Hippocampal formation (tissue), 2 donors: ENCODE measurements at places on chromosomes 12 and 14.

DNA sequence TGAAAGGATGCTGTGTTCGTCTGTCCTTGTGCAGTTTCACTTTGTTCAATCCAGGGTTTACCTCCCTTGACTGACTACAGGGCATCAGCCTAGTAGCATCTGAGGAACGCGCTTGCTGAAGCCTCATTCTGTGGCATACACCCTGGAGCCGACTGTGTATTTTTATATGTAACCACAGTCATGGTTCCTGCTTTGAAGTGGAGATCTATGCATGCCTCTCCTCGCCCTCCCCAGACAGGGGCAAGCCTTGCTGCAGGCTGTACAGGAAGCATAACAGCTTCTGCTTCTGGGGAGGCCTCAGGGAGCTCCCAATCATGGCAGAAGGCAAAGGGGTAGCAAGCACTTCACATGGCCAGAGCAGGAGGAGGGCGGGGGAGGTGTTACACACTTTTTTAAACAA is 262.1 kb downstream of the BCL11B start:
- DNase-seq: no peak

DNA sequence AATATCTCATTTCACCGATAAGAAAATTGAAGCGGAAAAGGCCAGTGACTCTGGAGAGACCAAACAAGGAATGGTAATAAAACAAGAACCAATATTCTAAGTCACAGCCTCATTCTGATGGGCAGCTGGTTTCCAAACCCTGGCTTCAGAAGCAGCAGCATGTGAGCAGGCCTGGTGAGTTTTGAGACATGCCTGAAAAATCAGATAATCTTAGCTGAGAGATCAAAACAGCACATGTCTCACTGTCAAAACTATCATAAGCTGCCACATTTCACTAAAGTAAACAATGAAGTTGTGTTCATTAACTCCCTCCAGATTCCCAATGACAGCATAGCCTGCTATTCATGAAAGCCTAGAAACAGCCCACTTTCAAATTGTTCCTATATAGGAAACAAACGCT is 36.5 kb downstream of the CIT start:
- no peak for DNase-seq

- no peak for DNase-seq
These were observed 37.8 kb upstream of the PLBD1 start for GRCh38 chr12:14605401-14605989.

DNA sequence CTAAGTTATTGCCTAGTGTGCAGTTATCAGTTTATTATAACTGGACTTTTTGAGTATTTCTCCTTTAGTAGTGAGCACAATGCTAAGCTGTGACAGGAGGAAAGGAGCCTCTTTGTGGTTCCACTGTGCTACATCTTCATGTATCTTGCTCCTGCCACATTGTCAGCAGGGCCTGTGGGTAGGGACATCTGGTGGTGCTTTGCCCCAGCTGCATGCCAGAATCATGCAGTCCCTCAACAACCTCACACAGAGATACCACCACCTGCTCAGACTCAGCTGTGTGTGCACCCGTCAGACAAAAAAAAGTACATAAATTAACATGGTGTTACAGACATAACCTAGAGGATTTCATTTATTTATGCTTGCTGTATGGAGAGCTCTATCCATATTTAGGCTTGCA is 51.1 kb downstream of the MIS18BP1 start:
- DNase-seq: no peak

DNA sequence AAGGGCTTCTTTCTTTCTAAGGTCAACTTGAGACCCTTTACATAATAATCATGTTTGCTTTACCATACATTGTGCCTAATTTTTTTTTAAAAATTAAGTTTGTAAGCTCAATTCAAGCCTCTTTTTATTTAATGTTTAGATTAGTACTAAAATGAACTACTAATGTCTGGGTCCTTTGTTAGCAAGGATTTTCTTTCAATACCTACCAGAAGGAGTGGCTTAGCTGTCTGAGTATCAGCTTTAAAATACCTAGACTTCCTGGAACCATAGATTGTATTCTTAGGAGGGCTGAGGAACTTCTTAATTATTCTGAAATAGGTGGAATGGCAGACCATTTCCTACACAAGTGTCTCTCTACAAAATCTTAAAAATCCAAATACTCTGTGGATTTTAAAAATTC is 122.1 kb downstream of the HMGA2 start:
- DNase-seq: no peak

DNA sequence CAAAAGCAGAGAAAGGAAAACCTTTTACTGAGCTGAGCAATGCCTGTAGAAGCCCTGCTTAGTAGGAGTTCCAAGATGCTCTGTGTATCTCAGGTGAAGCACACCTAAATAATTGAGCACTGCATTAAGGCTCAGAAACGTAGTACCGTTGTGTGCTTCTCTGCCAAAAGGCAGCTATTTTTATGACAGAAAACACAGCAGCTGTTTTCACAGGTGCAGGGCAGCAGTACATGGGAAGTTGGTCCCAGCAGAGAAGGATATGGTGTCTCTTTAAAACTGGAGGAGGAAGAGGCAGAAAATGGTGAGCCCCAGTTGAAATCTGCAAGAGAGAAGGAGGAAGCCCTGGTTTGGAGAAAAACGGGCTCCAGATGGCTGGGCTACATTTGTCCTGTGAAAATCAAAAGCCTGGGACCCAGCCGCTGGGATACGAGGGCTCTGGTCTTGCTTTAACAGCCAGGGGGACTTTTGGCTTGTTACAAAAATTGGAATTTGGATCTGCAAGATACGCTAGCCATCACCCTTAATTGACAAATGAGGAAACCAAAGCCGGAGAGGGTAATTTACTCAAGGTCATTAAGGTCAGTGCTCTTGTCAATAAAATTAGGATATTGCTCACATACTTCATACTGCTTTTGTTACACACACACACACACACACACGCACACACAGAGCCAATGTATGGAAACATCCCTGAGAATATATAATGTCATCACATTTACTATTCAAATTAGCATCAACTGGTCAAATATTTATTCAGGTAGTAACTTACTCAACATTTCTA is 27.3 kb downstream of the SPRING1 start:
- DNase-seq: no peak

DNA sequence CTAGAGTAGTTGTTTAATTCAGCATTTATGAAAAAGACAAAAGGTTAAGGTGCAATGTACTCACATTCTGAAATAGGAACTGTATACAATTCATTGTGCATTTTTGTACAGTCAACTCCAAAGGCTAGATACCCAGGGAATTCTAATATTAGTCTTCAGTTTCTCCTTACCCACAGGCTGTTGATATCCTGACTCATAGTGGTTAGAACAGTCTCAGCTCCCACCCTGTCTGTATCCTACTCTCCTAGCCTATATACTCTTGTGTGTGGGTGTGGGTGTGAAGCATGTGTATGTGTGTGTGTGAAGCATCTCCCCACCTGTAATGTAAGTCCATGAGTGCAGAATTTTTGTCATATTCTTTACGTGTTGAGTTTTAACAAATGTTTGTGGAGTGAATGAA is 229.5 kb downstream of the NAV3 start:
- DNase-seq: no peak

GRCh38 chr14:105294142-105294597 is 6.6 kb downstream of the BRF1 start:
- DNase-seq: peak; percentile 45

DNA sequence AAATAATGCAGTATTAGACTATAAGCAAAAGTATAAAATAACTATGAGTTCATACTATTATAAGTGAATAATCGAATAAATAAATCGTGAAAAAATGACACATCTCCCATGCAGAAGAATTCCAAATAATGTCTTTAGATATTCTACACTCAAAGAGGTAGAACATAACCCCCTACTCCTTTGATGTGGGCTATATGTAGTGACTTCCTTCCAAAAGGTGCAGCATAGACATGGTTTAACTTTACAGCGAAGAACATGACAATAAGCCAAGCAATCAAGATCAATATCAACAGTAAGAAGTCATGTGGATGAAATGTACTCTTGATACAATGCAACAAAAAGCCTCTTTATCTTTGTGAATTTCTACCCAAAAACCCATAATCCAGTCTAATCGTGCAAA is 46.0 kb upstream of the HIF1A start:
- DNase-seq: no peak

- no peak for DNase-seq
These were observed 21.6 kb upstream of the MANSC4 start for GRCh38 chr12:27801630-27802029.

DNA sequence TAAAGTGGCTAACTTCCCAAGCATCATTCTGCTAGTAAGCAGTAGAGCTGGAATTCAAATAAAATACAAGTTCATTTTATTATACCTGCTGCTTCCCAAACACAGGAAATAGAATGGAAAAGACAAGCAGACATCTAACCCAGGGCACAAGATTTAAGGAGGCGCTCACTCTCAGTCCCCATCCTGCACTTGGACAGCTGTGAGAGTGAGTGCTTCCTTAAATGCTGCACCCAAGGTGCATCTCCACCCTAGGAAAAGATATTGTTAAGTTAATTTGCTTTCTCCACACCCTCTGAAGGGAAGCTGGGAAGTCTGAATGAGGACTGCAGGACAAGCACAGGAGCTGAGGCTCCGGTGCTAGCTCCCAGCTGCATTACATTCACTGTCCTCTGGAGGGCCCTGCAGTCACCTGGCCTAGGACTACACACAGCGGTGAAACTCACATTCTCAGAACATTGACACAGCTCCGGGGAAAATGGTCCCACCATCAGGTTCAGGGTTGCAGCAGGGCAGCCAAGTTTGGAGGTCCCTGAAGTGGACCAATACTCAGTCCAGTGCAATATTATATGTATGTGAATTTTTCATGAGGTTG is 14.2 kb downstream of the HEBP1 start:
- DNase-seq: no peak

- no peak for DNase-seq
These were observed 279.5 kb downstream of the DPF3 start for GRCh38 chr14:72614365-72614764.

DNA sequence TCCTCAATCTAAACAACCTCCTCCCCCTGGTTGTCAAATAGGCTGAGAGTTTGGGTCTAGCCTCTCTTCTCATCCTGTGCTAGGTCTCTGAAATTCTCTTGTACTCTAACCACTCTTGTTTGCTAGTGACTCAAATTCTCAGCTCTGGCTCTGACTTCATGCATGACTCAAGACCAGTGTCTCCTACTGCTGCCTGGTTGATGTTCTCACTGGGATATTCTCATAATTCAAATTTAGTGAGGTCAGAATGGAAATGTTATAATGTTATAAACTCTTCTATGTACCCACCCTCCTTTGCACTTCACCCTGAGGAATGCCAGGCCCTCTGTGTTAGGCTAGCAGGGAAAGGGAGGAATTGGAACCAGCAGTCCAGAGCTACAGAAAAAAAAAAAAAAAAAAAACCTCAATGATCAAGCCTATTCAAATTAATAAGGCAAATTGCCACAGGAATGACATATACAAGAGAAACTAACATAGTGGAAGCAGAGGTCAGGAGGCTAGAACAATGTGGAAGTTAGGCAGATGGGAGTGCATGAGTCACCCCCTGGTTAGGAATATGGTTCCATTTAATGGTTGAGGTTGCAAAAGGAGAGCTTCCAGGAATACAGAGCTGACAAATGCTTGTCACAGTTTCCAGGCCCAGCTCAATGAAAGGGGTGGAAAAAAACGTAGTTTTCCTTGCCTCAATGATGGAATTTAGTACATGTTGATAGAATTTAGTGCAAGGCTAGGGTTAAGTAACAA is 459.5 kb downstream of the RMST start:
- no peak for DNase-seq

- no peak for DNase-seq
These were observed 17.4 kb downstream of the SGPP1 start for GRCh38 chr14:63710497-63710896.

GRCh38 chr12:130764073-130764472 is 48.0 kb upstream of the RIMBP2 start:
- no peak for DNase-seq

- DNase-seq: no peak
These were observed 26.0 kb upstream of the VPS37B start for GRCh38 chr12:122921917-122922316.

DNA sequence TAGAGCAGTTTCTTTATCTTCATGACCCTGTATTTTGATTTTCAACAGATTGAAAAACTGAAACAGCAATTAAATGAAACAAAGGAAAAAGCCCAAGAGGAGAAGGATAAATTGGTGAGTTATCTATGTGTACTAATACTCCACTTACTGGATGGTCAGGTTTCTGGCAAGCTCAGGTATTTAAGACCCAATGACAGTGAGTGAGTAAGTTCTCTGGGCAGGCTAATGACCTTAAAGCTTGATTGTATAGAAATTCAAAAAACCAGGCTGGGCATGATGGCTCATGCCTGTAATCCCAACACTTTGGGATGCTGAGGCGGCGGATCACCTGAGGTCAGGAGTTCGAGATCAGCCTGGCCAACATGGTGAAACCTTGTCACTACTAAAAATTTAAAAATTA is 10.0 kb downstream of the BBOF1 start:
- DNase-seq: no peak

DNA sequence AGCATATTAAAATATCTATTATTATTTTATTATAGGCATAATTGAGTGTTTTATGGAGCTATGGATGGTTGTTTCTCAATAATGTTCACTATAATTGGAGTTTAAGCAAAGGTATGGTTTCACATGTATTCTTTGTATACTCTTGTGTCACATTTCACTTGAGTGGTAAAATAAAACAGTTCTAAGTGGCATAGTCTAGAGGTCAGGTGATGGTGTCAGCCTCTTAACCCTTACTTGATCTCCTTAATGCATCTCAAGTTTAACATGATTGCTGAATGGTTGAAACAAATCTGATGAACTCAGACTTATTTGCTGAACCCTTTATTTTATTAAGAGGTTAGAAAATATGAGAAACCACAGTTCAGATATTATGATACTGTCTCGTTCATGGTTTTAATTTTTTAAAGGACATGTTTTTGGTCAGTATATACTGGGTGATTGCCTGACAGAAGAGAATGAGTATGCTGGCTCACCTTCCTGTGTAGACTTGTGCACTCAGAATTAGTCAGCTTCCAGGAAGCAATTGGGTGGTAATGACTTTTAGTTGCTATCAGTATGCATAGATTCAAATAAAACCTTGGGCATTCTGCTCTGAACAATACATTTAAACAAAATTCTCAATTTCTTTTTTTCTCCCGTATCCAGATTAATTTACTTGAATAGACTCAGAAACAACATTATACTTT is 464.6 kb downstream of the PCNX1 start:
- no peak for DNase-seq

DNA sequence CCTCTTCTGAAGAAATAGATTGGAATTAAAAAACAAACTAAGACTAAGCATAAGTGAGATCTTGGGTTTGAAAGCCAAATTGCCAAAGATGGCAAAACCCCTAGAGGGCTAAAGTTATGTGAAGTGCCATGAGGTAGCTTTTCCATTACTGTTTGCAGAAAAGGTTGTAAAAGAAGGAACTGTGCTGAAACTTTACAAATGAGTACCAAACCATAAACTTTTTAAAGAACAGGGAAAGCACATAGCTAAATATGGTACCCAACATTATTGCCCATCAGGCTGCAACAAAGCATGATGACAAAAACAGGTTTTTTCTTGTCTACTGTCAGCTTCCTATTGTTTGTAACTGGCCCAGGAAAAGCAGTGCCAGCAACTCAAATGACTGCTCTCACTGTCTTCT is 224.2 kb downstream of the RAD51B start:
- no peak for DNase-seq

DNA sequence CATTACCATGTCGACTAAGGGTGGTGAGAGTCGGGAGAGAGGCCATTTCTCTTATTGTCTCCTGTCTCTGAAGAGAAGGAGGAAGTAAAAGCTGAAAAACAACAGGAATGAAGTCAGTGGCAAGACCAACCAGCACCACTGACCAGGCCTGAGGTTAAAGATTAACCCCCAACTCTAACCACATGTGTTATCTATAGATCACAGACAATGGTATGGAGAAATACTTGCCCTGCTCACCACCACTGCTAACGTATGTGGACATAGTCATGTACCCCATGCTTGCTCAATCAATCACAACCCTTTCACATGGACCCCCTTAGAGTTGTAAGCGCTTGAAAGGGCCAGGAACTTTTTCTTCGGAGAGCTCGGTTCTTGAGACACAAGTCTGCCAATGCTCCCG is 690.9 kb upstream of the LMO3 start:
- DNase-seq: no peak
